ENCODE measurements at places on chromosomes 13 and 19.

DNA sequence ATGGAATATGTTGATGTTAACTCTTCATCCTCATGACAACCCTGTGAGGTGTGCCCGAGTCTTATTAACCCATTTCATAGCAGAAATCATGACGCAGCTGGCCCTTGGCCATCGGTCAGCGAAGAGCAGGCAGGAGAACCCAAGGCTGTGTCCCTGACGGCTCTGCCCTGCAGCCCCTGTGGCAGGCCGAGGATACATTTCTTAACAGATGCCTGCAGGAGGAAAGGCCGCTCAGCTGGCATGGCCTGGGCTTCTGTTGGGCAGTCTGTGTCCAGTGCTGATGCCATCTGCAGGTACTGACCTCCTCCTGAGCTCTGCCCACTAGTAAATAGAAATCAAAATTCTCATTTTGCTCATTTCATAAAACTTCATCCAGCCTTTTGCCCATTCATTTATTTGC is 35.4 kb upstream of the MCF2L start:
- DNase-seq = no peak

DNA sequence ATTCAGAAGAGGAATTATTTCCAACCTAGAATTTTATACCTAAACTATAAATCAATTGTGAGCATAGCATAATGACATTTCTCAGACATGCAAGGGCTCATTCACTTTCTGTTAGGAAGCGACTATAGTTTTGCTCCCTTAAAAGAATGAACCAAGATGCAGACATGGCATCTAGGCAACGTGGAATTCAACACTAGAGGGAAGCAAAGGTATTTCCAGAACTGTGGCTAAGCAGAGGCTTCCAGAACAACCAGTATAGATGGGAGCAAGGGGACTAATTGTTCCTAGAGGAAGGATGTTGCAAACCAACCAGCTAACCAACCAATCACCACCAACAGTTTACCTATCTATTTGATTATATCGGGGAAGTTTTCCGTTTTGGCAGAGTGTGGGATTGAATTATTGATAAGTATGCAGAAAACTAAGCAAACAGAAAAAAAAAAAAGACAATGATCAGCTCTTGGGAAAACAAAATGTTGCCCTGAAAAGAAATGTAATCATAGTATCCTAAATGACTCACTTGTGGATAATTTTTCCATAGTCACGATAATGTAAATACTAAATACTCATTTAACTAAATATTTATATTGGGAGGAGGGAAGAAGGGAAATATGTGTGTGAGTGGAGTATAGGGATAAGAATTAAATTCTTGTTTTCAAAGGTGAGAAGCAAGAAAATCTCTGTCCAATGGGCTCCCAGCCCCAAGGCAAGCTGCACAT is 21.1 kb downstream of the ARL11 start:
- DNase-seq = no peak

GRCh38 chr13:42707048-42707447 is 74.3 kb upstream of the FAM216B start:
- no peak for DNase-seq

DNA sequence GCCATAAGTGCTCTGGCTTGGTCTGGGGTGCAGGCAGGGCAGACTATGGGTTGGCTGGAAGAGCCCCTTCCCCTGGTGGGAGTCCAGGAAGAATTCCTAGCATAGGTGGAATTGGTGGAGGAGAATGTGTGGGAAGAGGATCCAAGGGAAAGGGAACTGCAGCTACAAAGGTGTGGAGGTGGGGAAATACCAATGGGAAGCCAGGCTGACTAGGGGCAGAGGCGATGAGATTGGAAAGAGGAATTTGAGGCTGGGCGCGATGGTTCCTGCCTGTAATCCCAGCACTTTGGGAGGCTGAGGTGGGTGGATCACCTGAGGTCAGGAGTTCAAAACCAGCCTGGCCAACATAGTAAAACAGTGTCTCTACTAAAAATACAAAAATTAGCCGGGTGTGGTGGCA is 4.8 kb upstream of the SDHAF1 start:
- DNase-seq = no peak

GRCh38 chr19:15337202-15337601 is 4.9 kb upstream of the BRD4 start:
- DNase-seq = no peak

DNA sequence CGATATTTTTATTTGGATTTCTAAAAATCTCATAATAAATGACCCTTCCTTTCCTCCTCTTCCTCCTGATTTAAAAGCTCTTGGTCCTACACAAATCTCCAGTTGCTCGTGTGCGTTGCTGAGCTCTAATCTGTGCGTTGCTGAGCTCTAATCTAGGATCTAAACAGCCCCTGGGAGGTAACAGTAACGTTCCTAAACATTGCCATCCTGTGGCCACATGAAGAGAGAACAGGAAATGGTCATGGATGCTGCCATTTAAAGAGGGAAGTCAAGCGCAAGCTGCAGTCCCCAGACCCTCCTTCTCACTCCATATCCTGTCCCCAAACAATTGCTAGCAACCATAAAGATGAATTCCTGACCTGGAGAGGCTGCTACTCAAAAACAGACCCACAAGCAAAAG is 170.8 kb downstream of the NUFIP1 start:
- DNase-seq = no peak

DNA sequence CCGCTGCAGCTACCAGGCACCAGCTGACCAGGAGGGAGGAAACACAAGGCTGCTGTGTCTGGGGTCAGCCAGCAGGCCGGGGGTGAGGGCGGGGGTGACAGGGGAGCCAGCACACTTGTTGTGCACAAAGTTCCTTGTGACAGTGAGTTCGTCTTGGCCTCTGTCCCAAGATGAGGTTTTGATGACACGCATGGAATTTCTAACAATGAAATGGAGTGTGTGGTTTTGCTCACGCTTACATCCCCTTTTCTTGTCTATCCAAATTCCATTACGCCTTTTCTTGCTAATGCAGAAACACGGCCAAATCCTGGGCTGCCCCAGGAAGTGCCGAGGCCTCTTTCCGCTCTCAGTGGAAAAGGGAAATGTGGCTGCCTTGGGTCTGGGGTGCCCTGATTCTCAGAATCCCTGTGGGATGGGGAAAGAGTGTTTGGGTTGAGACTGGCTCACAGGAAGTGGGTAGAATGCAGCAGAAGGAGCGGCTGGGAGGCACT is 73.8 kb downstream of the GADD45B start:
- DNase-seq = no peak

- DNase-seq = peak; percentile 92
Observed at GRCh38 chr19:41951686-41952172, 7.4 kb downstream of the RABAC1 start.

DNA sequence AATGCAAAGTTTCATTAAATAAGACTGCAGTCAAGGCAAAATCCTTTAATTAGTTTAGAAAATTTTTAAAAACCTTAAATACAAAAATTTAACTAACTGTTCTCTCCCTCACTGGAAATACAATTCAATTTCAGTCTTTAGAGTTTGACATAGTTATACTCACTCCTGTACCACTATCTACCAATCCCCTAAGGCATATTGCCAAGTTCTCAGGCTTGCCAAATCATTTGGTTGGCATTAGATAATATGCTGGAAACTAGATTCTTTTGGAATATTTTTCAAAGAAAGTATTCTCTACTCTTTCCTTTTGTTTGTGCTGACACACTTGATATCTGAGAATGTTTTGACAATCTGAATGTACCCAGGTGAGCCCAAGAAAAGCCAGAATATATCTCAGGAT is 77.2 kb downstream of the TSC22D1 start:
- no peak for DNase-seq

GRCh38 chr13:111429064-111429558 is 108.7 kb downstream of the TEX29 start:
- peak; percentile 53 for DNase-seq

- DNase-seq = no peak
Observed at GRCh38 chr19:5003781-5004180, 34.9 kb downstream of the KDM4B start.

Data from stimulated activated CD4-positive, alpha-beta T cell treated with anti-CD3 and anti-CD28 coated beads, Interleukin-12 subunit alpha, Interleukin-12 subunit beta, amount 100 ng/mL, for 24 hours (primary cell).